Hematopoietic multipotent progenitor cell treated with erythropoietin and hydrocortisone succinate and interleukin-3 and kit ligand, for 15 days (in vitro differentiated cells): ENCODE measurements at places on chromosomes 1 and 21.

DNA sequence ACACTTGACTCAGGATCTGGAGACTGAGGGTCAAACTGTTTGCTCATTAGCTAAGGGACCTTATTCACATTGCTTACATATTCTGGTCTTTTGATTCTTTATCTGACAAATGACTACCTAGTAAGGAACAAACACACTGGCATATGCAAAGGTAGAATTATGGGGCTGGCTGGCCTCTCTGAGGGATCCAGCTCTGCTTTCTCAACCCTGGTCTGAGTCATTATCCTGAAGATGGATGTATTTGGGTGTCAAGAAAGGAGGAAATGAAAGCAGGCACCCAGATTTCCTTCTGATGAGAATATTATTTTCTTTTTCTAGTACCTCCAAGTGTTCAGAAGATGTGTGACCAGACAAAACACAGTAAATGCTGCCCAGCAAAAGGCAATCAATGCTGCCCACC, 6.0 kb downstream of the SMCP start:
- no peak for DNase-seq

DNA sequence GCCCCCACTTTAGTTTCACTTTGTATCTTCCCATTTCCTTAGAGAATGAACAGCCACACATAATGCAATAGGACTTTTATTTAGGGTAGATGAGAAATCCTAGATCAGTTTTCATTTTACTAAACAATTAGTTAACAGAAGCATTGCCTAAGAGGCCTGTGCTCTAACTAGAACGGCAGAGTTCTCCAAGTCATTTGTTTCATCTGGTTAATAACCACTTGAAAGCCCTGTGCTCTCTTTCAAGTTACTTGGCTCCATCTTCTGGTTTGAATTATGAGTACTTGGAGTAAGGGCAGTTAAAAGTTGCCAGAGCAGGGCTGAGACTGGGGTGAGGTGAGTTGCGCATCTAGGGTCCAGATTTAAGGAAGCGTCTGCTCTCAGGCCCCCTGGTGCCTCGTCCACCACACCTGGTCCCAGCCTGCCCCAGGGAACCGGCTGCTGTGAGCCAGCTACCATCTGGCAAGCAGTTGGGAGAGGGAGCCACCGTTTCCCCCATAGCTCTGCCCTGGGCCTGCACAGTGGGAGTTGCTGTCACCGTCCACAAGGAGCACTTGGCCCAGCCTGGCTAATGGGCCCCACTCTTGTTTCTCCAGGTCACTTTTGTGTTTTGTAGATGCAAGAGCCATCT, 18.1 kb upstream of the SLC44A3 start:
- DNase-seq = peak; percentile 53

DNA sequence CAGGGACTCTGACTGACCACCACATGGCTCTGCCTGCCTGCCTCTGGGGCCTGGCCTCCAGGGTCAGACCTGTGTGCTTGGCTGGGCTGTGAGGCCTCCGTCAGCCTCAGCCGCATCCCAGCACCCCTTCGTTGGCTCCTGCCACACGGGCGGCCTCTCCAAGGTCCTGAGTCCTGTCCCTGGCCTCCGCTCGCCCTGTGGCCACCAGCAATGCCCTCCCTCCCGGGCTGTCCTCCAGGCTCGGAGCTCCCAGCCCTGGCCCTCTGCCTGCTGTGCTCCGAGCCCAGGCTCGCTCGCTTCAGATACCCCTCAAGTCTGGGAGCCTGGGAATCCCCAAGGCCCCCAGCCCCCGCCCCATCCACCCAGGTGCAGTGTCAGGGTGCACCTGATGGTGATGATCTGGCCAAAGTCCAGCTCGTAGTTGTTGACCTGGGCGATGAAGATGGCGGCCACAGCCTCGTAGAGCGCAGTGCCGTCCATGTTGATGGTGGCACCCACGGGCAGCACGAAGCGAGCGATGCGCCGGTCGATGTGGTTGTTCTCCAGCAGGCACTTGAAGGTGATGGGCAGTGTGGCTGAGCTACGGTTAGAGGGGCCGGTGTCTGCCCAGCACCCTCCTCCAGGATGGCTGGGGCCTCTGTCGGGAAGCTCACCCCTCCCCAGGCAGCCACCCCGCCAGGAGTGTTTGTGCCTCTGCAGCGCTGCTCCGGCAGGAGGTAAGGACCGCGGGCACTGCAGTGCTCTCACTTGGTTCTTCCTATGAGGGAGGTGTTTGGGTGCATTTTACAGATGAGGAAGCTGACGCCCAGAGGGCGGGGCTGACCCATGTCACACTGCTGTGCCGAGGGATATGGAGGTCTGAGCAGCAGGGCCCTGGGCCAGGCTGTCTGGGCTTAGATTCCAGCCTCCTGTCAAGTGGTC, 28.5 kb downstream of the PODN start:
- DNase-seq = no peak

DNA sequence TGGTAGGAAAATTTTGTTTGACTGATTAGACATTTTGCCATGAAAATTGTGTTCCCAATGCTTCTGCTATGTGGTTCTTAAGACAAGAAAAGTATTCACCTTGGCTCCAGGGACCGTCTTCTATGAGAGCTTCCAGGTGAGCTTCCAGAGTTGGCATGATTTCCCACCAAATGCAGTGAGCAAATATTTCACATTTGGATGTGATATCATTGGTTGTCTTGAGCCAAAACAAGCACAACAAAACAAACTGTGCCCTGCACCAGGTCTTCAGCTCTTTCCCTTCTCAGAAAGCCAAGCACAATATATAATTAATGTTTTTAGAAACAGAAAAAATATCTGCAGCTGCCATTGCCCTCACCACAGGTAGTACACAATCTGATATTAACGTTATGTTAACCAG, 1009.0 kb downstream of the PLA2G4A start:
- no peak for DNase-seq

DNA sequence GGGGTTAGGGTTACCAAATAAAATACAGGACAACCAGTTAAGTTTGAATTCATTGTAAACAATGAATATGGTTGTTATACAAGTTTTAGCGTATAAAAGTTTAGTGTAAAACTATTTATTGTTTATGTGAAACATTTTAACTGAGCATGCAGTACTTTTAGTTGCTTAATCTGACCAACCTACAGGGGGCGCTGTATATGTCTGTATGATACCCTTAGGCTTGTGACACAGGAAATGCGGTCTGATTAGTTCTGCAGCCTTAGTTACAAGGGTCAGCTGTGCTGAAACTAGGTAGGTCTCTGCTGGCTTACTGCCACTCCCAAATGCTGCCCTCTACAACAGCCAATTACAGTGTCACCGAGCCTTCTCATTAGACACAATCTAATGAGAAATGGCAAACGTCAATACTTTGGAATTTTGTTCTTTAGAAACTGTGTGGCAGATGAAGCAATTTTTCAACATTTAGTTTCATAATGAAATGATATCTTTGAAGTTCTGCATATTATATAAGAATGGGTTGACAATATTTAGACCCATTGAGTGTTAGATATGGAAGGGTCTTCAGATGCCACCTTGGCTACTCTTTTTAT, 56.2 kb downstream of the NTNG1 start:
- peak; percentile 32 for DNase-seq

DNA sequence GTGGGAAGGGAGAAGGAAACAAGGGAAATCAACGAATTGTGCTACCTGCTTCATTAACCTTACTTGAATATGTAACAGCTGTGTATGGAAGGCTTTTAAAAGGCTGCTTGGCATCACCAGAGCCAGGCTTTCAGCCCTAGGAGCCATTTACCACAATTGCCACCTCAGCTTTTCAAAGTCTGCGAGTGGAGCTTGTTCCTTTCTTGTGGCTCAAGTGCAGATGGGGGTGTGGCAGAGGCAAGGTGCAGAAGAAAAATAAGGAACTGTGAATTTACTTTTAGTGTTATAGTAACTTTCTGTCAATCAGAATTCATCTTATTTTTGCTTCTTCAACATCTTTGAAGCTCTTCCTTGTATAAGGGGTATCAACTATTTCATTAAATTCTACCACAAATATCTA, 17.6 kb downstream of the CLCA2 start:
- DNase-seq = no peak

DNA sequence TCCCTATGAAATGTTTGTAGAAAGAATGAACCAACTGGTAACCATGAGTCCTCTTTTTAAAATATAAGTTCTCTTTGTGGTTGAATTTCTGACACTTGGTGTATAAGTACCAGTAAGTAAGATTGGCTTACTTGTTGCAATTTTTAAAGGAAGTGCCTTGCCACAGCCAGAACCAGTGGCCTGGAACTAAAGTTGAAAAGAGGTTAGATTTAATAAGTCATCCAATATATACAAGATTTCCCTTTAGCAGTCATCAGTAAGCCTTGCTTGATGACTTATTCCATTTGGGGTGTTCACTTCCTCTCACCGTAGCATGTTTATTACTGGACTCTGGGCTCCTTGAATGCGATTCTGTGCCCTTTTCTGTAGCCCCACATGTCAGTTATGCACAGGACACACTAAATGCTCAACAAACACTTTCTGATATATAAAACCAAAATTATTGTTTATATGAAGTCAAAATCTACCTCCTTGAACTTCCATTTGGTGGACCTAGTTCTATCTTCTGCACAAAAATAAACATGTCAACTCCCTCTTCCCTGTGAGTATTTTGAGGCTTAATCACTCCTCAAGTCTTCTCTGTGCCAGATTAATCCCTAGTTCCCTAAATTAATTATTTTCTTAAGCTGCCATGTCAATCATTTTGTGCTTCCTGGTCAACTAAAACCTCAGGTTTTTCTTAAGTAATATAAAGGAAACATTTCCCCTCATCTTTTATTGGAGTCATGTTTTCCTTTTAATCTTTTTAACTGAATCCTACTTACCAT, 218.1 kb downstream of the ST6GALNAC3 start:
- no peak for DNase-seq

- no peak for DNase-seq
Measured at GRCh38 chr1:164735315-164736052, 176.5 kb downstream of the PBX1 start.
